ENCODE measurements at places on chromosomes 2 and 18.

GRCh38 chr18:79519751-79520477 lies 124.2 kb downstream of the NFATC1 start:
- DNase-seq = no peak

DNA sequence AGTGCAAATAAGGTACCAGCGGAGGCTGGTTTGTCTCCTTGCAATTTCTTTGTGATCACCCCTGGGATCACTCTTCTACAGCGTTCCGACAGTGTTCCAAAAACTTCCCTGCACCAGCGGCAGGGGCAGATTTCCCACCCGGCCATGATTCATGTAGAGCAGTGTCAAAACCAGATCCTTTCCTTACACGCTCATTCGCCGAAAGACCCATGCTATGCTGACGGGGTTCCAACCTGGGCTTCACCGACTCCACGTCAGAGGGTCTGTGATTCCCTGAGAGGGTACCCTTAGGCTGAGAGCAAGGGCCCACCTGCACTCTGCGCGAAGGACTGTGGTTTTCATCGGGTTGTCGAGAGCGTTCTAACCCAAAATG lies 423 bp upstream of the TTC27 start:
- no peak for DNase-seq

DNA sequence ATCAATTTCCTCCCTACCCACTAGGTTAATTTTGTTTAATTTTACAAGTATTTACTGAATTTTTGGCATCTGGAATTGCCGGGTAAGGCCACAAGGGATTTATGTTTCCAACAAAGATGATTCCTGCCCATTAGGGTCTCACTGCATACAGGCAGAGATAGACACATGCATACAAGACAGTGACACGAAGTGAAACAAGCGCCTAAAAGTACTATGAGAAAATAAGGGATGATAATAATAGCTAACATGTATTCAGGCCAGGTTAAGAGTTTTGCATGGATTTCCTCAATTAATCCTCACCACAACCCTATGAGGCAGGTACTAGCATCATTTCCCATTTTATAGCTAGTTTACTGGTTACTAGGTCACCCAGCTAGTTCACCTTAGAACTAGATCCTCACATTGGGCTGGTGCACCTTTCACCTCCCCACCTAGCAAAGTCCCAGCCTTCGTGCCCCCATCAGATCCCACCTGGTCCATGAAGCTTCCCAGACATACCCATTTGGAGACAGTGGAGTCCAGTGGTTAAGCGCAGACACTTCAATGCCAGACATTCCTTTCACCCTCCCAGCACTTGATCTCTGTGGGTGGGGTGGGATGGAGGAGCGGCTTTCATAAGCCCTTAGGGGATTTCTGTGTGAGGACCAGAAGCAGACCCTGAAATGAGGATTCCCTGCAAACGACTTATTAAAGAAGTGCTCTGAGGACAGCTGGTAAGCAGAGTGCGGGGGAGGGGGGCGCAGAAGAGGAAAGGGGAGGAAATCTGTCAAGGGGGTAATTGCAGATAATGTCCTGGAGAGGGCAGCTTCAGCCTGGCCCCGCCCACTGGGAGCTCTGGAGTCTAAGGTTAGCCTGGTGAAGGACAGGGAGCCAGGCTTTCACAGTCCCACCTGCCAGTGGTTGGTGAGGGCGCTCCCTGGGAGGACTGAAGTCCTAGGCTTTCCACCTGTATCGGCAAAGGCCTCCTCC lies 5.8 kb upstream of the DGUOK start:
- DNase-seq = no peak

DNA sequence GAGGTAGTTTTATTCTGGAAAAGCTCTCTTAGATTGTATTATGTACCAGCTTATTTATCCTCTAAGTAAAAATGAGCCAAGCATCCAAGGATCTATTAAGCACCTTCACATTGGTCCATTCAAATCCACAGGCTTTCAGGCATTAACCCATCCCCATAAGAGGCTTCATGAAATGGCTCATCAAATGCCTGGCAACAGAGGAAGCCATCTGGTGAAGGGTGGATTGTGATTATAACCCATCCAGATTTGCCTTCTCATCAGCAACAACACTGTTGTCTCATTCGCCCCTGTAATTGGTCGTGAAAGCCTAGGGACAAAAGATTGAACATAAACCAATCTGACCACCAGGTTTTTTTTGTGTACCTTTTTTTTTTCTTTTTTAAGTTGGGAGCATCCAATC lies 134.3 kb upstream of the TACR1 start:
- DNase-seq = no peak

GRCh38 chr2:236505648-236506047 lies 64.0 kb upstream of the ACKR3 start:
- DNase-seq = no peak

- DNase-seq = no peak
These were observed 117.2 kb downstream of the COL6A3 start for GRCh38 chr2:237296756-237297155.

GRCh38 chr2:234331966-234332365 lies 164.9 kb downstream of the ARL4C start:
- no peak for DNase-seq

DNA sequence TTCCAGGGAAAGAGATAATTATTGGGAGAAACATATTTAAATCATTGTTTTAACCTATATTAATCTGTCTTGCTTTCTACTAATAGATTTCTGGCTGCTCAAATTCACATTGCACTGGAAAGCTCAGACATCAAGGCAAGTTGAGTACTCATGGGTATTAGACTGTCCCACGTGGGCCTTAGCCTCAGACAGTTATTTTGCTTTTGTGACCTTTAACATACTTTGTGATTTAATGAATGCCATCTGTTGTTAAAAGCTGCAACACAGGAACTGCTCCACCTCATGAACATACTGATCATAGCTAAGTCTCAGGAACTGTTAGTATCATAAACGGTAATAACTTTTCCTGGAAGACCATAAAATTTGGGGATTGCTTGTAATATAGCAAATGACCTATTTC lies 2.7 kb upstream of the LCT start:
- no peak for DNase-seq

GRCh38 chr2:236120141-236120601 lies 48.0 kb downstream of the GBX2 start:
- peak; percentile 55 for DNase-seq

- DNase-seq = no peak
These were observed 85.2 kb upstream of the POU3F3 start for GRCh38 chr2:104768694-104769093.

DNA sequence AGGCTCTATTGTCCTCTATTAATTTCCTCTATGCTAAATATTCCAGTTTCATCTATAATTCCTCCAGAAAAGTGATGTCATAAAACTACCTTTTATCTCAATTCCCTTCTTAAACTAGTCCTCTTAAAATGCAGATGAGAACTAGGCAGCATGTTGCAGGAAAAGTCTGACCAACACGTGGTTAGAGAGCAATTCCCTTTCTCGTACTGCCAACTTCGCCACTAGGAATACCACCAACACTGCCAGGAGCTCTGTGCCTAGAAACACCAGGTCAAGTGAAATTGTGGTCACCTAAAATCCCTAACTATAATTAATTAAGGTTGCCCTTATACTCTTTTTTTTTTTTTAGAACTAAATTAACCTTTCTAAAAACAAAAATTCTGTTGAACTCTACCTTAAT lies 127.7 kb downstream of the PPP1R1C start:
- DNase-seq = no peak

DNA sequence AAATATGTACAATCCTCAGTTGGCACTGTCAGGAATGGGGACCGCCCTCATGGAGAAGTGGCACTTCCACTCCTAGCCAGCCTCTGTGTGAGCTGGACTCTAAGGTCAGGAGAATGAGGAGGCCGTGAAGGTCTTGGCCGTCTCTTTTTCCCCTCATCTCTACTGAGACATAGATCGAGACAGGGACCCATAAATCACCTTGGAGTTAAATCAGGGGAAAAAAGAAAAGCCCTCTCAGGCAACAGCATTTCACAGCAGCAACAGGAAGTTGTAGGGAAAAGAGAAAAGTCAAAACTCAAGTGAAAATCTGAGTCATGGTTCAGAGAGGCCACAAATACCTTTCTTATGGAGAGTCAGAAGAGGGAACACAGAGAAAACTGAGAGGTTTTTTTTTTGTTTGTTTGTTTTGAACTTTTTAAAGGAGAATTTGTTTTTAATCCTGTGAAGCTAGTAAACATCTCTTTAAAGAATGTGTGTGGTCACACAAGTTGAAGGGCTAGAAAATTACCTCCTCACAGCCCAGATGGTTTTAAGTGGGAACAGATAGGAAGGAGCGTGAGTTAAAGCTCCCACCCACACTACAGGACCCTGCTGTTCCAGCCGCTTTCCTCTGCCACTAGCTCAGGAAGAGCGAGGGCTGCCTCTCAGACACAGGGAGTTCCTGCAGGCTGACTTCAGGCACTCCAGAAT lies 30.6 kb upstream of the CYP1B1 start:
- no peak for DNase-seq

GRCh38 chr2:177211576-177212105 lies 953 bp upstream of the HNRNPA3 start:
- no peak for DNase-seq

DNA sequence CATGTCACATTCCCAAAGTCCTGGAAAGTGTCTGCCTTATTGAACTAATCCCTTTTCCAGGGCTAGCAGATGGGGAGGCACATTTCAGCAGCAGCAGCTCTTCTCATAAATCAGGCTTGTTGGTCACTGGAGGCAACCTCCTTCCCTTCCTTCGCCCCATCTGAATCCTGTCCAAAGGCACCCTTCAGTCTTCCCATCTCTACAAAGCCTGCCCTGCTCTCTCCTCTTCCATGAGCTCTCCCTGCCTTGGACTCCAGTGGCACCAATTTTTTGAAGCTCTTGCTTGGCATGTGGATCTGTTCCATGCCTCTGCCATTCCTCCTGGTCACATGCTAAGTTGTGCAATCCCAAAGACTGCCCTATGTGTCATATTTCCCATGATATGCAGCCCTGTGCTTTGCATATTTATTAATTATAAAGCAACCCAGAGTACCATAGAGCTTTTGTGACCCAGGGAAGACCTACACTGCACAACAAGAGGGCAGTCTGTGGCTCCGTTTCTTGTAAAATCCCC lies 70.3 kb downstream of the ANTXR1 start:
- no peak for DNase-seq

- DNase-seq = no peak
These were observed 31.6 kb upstream of the MAP3K20 start for GRCh38 chr2:173043897-173044519.

- no peak for DNase-seq
These were observed 94.0 kb upstream of the GLS start for GRCh38 chr2:190786404-190787166.

DNA sequence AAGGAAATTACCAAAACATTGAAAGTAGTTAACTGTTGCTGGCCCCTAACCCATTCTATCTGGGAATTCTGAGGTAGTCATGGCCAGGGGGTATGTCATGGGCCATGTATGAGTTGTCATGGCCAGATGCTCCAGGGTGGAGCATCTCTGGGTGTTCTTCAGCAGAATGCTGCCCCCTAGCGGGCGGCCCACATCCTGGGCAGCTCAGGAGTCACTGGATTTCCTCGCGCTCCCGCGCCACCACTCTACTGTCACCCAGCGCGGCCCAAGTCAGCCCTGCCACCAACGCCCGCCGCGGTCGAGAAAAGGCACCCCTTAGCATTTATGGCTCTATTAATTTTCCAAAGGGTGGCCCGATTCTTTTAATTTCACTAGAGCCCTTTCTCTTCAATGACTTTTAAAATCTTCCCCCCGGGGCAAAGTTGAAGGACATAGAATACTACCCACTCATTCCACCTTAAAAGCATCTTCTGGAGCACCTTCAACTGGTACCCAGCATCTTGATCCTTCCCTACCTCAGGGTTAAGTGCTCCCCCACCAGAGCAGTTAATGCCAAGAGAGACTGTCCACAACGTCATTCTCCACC lies 41.6 kb downstream of the PKDCC start:
- no peak for DNase-seq

Data from cerebellar nuclear complex (tissue), 1 donor.